ENCODE measurements at places on chromosomes 7 and 10.
A peak's percentile ranks its signal among the peaks of the same experiment; 100 is the strongest.

DNA sequence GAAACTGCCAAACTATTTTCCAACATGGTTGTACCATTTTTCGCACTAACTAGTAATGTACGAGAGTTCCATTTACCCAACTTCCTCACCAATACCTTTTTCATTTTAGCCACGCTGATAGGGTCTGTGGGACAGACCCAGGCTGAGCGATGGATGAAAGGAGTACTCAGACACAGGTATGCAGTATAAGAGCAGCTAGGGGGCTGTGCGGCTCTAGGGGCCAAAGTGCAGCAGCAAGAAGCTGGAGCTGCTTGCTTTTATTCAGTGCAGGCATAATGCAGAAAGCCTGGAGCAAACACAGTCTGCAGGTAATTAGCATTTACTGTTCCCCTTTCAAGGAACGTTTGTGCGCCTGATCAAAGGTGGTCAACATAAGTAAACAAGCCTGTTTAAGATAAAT lies 21.0 kb downstream of the UCMA start:
- DNase-seq: no peak

DNA sequence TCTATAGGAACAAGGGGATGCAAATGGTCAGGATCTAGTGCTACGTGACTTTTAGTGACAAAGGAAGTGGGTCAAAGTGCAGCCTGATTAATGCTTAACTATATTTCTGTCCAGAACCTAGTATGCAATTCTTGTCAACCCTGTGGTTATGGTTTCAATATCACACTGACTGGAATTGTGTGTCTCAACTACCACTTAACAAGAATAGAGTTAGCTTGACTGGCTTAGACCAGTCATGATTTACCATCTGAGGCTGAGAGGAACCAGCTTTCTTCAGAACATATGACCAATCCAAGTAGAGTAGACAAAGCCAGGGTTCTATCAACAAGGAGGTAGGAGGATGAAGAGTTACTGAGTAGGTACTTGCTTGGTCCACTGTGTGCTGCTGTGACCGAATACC lies 54.4 kb downstream of the MYPN start:
- DNase-seq: no peak

GRCh38 chr7:33671531-33672262 lies 233.6 kb upstream of the BMPER start:
- DNase-seq: no peak

DNA sequence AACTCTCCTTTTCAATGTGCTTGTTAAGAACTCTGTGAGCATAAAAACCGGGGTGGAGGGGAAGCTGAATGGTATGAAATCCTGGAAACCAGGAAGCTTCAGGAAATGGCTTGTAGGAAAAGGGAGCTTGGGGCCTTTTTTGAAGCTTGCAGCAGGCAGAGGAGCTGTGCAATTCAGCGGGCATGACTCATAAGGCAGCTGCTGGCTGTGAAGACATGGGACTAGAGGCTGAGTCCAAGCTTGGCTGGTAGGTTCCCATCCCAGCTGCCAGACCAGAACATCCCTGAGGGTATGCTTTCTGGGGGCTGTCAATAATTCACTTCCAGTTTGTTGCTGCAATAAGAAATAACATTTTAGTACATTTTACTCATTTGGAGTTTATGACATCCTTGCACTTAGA lies 36.8 kb upstream of the CDC14C start:
- no peak for DNase-seq

- DNase-seq: no peak
Measured at GRCh38 chr7:83410989-83411591, 237.8 kb downstream of the SEMA3E start.

- no peak for DNase-seq
Measured at GRCh38 chr10:60281792-60282353, 107.8 kb downstream of the ANK3 start.

GRCh38 chr7:81692146-81692905 lies 77.5 kb downstream of the HGF start:
- DNase-seq: no peak

- peak; percentile 43 for DNase-seq
Measured at GRCh38 chr10:92239600-92240288, 51.1 kb downstream of the CPEB3 start.

DNA sequence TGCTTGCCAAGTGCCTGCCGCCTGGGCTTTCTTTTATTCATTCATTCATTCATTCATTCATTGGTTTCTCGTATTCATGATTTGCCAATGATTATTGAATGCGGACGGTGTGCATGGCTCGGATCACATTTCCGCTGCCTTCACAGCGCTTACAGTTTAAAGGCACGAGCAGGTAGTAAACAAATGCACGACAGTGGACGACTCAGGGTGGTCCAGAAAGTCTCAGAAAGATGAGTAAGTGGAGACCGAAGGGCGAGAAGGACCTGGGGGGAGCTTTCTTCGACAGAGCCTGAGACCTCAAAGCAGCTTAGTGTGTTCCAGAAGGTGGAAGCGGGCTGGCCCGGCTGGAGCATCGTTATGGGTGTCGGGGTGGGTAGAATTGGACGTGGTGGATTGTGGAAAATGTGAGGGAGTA lies 506 bp downstream of the MCM10 start:
- DNase-seq: no peak

GRCh38 chr7:158749396-158749795 lies 44.8 kb upstream of the NCAPG2 start:
- DNase-seq: no peak
